ENCODE measurements at places on chromosomes 1 and 21.

DNA sequence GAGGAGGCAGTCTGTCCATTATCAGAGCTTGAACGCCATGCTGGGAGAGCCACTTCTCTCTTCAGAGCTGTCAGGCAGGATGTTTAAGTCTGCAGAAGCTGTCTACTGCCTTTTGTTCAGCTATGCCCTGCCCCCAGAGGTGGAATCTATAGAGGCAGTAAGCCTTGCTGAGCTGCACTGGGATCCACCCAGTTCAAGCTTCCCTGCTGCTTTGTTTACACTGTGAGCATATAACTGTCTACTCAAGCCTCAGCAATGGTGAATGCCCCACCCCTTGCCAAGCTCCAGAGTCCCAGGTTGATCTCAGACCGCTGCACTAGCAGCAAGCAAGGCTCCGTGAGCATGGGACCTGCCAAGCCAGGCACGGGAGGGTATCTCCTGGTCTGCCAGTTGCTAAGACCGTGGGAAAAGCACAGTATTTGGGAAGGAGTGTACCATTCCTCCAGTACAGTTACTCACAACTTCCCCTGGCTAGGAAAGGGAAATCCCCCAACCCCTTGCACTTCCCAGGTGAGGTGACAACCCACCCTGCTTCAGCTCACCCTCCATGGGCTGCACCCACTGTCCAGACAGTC lies 32.5 kb downstream of the RGS13 start:
- no peak for DNase-seq

DNA sequence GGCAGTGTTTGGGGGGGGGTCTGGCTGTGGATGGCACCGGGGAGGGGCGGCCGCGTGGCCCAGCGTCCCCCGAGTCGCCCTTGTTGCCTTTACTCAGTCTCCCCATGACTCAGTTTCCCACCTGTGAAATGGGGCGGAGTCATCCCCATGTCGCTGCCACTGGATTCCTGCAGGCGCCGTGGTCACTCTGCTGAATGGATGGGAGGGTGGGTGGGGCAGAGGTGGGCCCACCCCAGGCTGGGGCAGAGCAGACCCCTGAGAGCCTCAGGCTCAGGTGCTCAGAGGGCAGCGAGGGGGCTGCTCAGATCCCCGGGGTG lies 2.0 kb downstream of the COL6A1 start:
- DNase-seq, result no peak

DNA sequence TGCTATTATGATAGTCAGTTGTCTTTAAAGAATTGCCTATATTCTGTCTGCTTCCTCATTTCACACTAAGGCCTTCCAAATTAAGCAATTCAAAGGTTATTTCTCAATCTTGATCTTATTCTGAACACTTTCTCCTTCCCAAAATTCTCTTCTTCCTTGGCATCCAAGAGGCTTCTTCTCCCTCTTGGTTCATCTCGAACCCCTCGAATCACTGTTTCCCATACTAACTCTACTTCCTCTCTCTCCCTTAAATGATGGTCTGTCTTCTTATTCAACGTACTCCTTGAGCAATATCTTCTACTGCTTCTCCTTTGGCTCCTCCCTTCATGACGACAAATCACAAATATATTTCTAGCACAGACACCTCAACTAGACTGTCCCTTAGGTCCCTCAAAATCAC lies 4.5 kb downstream of the COPA start:
- no peak for DNase-seq

DNA sequence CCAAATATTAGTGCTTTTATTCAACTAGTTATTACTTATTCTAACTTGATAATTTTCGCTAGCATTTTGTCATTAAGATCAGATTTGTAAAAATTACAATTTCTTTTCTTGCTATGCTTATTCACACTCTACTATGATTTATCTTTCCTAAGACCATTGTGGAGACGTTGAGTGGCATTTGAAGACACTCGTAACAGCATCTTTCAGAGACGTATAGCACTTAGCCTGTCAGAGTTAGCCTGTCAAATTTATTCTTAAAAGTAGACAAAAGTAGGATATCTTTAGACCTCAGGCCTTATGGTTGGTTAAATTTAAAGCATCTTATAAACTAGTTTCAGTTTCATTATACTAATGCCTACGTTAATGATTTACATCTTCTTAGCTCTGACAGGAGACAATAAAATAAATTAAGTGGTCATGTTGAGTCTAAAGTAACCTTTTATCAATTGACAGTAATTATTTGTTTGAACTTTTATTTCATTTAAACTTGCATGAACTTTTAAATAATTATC lies 1410.1 kb downstream of the MRPL39 start:
- no peak for DNase-seq

GRCh38 chr1:100009458-100009857 lies 39.7 kb downstream of the SLC35A3 start:
- DNase-seq, result no peak

- no peak for DNase-seq
These were observed 507 bp downstream of the GLIS1 start for GRCh38 chr1:53738205-53739108.
